ENCODE measurements at places on chromosomes 6 and 20. TPM values are rescaled to one million over a fixed set of nuclear protein-coding genes. Genes with fewer than 3 reads are reported as not detected.

GRCh38 chr6:71287038-71287437 lies 1.6 kb upstream of the OGFRL1 start:
- peak overlapping the region; percentile 98 for H3K27ac ChIP-seq
- H3K4me3 ChIP-seq: no peak overlapping the region
- no peaks in the 10 kb centered on the region for H3K27me3 ChIP-seq
- no peak for DNase-seq
- H3K36me3 ChIP-seq: no peaks in the 10 kb centered on the region

DNA sequence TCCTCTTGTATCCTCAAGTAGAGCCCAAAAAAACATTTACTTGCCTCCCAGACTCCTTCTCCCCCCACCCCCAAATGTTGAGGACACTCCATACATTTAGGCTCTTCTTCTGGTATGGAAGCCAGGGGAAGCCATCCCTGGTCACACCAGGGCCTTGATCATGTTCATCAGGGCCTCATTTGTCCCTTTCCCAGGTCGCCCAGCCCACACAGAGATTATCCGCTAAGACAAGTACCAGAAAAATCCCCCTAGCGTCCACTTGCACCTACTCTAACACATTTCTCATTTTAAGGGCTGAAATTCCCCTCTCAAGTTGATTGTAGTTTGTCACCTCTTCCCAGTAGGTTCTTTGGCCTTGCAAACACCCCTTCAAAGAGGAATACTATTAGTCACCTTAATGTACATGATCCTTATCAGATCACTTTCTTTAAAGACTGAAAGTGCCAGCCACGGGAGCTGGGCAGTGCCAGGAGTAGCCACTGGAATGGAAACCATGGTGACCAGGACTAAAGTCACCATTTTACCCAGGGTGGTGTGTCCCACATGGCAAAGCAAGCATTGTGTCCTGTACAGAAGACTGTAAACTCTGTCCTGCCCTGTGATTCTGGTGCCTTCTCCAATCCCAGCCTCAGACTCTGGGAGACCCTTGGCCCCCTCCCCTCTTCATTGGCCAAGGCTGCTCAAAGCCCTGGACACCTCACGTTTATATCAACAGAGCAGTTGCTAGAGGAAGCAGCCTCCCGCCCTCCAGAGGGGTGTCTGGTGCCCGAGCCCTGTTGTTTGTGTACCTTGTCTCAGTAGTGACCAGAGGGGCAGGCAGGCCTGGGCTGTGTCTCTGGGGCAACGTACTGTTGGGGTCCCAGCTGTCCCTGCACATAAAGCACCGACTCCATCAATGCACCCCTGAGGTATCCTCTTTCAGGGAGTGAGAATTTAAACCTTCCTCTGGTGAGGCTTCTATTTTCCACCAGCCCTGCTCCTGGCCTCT lies 5.0 kb upstream of the APOBEC2 start:
- no peaks in the 10 kb centered on the region for H3K36me3 ChIP-seq
- no peaks in the 10 kb centered on the region for H3K4me1 ChIP-seq
- H3K27me3 ChIP-seq: no peaks in the 10 kb centered on the region
- H3K27ac ChIP-seq: no peak overlapping the region

- H3K4me3 ChIP-seq: no peak overlapping the region
- no peak for DNase-seq
- H3K27me3 ChIP-seq: no peaks in the 10 kb centered on the region
- H3K36me3 ChIP-seq: no peaks in the 10 kb centered on the region
- H3K27ac ChIP-seq: no peak overlapping the region
- peaks cover 18% of the 10 kb centered on the region for H3K4me1 ChIP-seq
Measured at GRCh38 chr20:45258664-45259063, 4.3 kb upstream of the SLPI start.

DNA sequence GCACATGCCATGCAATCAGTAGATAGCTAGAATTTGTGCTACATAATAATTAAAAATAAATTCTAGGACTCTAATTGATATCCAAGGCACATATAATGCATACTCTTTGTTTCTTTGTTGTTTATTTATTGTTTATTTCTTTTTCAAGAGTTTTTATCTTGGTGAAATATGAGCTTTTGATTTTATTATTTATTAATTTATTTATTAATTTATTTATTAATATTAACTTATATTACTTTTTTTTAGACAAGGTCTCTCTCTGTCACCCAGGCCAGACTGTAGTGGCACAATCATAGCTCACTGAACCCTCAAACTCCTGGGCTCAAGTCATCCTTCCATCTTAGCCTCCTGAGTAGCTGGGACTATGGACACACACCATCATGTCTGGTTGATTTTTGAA lies 519.9 kb downstream of the HAO1 start:
- H3K4me3 ChIP-seq: no peak overlapping the region
- H3K27me3 ChIP-seq: no peaks in the 10 kb centered on the region
- no peak overlapping the region for H3K27ac ChIP-seq
- no peaks in the 10 kb centered on the region for H3K4me1 ChIP-seq

Gene SAMD3
- 7.6 TPM for total RNA-seq
